LHCN-M2 (cell line): ENCODE measurements at places on chromosomes 3 and 15. TPM values are rescaled to one million over a fixed set of nuclear protein-coding genes. Genes with fewer than 3 reads are reported as not detected.

CD86 gene
- not detected in 2 replicates for total RNA-seq

ZMYND10 gene
- 1.3 and 1.9 TPM in 2 replicates for total RNA-seq

ALG1L2 gene
- not detected in 2 replicates for total RNA-seq

SHC4 gene
- total RNA-seq = 2.1 and 2.4 TPM in 2 replicates

MTHFS gene
- total RNA-seq = 20.5 and 24.5 TPM in 2 replicates

SLC22A13 gene
- 0.29 and 1.2 TPM in 2 replicates for total RNA-seq

GRCh38 chr3:12379640-12380429, 91.0 kb downstream of the PPARG start:
- no peak for DNase-seq

DNA sequence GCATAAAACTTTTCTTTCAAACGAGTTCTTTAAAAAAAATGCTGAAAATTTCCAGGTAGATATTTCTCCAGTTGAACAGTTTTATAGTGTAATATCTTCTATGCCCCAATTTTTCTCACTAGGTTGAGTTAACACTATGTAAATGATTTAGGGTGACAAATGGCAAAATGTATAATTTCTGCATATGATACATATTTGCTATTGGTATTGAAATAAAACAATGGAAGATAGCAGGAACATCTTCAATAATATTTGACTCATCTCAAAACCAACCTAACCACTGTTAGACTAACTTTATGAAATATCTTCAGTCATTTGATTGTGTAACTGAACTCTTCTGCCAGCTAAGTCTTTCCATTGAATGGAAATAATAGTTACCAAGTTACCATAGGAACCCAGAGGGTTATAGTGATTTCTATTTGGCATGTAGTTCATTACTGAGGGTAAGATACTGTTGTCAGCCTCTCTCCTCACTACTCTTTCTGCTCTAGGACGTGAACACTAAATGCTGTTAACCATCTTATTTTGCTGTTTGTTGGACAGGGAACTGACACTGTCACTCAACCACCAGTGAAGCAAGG, 824.7 kb upstream of the NECTIN3 start:
- peak; percentile 47 for DNase-seq

DNA sequence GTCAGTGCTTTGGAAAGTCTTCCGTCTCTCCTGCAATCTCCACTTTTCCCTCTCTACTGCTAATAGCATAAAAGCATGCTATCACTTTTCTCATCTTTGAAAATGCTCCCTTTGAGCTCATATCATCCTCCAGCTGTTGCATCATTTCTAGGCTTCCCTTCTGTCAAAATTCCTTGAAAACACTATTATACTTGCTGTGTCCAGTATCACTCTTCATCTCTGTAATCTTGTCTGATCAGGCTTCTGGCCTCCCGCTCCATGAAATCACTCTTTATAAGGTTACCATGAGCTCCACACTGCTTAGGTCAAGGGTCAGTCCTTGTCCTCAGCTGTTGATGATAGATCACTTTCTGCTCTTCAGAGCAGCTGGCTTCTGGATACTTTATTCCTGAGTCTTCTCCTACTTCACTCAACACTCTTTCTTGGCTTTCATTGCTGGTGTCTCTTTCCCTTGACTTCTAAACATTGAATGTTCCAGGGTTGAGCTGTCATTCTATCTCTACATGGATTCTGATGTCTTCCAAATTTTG, 50.9 kb upstream of the SPTSSB start:
- peak; percentile 46 for DNase-seq

GRCh38 chr15:47041301-47041700, 676.0 kb upstream of the SEMA6D start:
- DNase-seq = no peak

- DNase-seq = no peak
These were observed 7.2 kb downstream of the EOMES start for GRCh38 chr3:27714692-27715453.

DNA sequence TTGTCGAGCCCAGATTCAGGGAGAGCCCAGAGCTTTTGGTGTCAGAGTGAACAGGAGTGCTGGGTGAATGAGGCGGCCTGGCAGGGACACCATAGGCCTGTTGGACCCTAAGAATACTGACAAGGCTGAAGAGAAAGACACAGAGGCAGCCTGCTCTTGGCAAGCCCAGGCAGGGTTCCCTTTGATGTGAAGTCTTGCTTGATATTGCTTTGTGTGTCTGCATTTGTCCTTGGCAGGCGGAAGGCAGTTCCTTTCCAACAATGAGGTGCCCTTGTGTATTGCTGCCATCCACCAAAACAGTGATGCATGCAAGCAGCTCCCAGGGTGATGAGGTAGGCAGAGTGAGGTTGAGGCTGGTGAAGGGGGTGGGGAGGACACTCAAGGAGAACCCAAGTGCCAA, 152.7 kb upstream of the TSC22D2 start:
- DNase-seq = no peak

- no peak for DNase-seq
These were observed 352.6 kb upstream of the CCDC54 start for GRCh38 chr3:107024551-107025026.
